ENCODE measurements at places on chromosomes 5 and 9.

DNA sequence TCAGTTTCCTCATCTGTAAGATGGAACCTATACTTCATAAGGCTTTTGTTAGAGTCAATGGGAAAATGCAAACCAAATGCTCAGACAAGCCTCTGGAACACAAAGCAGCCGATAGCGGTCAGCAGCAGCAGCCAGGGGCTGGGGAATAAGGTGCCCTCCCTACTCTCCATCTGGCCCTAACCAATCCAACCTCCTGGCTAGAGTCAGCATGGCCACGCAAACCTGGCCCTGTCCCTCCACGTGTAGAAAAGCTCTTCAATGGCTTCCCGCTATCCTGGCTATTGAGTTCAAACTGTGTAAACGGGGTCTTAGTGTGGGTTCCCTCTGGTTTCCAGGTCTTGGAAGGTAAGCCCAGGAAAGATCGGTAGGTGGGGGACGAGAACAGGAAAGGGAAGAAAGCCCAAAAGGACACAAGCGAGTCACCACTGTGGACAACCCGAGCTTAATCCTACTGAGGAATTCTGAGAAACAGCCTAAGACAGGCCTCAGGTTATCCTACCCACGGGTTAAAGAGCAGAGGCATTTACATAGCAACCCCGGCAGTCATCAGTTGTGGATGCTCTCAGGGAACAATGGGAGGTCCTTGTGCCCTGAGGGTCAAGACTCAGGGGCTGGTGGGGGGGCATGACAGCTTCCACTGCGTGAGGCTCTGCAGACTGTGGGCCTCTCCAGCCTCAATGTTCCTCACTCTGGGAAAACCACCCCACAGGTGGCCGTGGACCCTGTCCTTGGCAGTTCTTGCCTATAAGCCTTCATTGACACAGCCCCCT, 30.9 kb downstream of the FABP6 start:
- no peak for DNase-seq

DNA sequence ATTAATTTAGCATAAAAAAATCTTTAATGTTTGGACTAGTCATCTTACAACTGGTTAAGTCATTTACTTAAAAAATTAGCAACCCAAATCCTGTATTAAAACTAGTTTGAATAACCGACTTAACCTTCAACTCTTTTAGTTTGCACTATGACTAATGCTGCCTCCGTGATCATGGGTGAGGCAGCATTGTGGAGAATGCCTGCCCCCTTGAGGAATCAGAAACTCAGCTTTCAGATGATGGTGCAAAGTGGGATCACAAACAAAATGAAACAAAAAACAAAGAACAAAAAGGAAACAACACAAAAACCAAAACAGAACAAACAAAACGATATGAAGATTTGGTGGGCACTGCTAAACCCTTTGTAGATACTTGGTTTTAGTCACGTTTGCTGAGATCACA, 127.0 kb upstream of the PALM2AKAP2 start:
- DNase-seq: peak; percentile 67

DNA sequence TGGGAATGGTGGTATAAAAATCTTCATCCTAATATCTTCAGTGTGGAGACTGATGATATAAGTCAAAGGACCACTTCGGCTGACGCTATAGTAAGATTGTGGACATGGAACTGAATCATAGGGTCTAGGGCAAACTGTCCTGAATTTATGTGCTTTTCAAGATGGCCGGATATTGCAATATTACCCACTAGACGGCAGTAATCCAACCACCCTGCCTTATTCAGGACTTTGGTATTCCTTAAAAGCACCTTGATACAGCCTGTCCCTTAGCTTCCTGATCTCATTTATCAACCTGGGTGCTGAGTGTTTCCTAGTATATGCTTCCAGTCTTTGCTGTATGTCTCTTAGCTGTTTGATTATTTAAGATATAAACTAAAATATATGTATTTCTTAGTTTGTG, 71.2 kb upstream of the COX7C start:
- DNase-seq: no peak

DNA sequence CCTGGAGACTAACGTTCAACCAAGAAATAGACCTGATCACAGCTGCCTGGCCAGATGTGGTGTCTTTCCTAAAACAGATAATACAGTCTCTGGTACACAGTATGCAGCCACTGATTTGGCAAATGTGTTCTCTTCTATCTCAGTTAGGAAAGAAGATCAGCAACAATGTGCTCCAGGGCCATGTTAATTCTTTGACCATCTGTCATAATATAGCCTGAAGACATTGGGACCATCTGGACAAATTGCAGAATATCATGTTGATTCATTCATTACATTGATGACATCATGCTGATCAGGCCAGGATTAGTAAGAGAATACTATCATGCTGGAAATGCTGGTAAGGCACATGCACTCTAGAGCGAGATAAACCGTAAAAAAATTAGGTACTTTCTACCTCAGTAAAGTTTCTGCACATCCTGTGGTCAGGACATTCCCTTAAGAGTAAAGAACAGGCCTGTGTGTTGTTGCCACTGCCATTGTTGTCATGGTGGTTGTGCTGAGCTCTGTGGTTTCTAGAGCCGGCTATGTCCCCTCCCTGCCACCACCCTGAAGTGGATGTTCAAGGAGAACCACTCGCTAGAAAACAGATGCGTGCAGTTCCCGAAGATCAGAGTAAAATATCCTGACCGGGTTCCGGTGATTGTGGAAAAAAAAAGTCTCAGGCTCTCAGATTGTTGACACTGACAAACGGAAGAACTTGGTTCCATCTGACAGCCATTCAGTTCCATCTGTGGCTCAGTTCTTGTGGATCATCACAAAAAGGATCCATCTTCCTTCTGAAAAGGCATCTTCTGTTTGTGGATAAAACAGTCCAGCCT, 6.4 kb upstream of the JMY start:
- peak; percentile 95 for DNase-seq

DNA sequence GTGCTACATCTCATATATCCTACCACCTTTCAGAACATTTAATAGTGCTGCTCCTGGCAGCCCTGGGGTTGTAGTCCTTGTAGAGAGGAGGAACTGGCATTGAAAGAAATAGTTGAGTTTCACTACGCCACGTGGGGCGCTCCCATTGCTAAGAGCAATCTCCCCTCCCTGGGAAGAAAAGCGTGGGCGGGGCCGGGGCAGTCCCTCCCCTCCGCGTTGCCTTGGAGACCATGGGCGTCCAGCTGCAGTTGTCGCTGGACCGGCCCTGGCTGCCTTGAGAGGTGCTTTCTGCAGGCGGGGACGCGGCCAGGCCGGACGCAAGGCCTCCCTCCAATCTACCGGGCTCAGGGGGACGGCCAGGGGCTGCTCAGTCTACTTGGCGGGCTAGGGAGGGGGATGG, 368 bp upstream of the CCDC180 start:
- peak; percentile 80 for DNase-seq

All from fibroblast of mammary gland (primary cell).